ENCODE measurements at places on chromosomes 1 and 21. TPM values are rescaled to one million over a fixed set of nuclear protein-coding genes. Genes with fewer than 3 reads are reported as not detected.

BMP8B gene
- total RNA-seq, result 0.72 TPM

SLC9C2 gene
- total RNA-seq, result not detected

FOXO6 gene
- not detected for total RNA-seq

TTC22 gene
- 16.8 TPM for total RNA-seq
